ENCODE measurements at places on chromosomes 5 and 9.

GRCh38 chr9:77177894-77178794 lies 810 bp downstream of the VPS13A start:
- peak; percentile 40 for DNase-seq

DNA sequence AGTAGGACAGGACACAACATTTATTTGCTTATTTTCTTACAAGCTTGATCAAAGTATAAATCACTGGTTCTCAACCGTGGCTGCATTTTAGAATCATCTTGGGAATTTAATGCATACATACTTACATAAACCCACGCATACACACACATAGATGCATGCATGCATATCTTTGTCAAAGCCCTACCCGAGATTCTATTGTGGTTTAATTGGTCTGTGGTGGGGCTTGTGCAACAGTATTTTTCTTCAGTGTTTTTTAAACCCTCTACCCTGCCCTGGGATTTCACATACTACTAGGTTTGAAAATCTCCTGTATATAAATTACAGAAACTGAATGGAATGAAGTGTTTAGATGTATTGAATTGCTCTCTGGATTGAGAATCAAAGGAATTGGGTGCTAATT lies 1166.2 kb downstream of the MAT2B start:
- no peak for DNase-seq

DNA sequence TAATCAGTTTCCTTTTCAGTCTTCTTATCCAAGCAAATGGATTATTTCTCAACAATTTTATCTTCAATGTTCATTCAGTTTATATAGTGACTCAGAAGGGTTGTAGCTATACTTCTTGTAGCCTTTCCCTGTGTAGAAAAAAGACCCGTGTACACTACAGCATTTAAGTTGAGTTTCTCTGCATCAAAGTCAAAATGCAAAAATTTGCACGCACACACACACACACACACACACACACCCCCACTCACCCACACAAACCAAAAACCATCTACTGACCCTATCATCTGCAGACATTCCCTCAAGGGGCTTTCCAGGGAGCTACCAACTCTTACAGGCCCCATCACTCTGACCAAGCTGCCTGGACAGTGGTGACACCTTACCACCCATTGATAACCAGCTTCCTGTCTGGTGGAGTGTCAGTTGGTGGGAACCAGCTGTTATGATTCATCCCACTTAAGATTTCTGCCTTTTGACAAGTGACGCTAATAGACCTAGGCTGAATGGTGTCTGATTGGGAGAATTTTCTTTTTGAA lies 12.2 kb upstream of the ELL2 start:
- DNase-seq = no peak

DNA sequence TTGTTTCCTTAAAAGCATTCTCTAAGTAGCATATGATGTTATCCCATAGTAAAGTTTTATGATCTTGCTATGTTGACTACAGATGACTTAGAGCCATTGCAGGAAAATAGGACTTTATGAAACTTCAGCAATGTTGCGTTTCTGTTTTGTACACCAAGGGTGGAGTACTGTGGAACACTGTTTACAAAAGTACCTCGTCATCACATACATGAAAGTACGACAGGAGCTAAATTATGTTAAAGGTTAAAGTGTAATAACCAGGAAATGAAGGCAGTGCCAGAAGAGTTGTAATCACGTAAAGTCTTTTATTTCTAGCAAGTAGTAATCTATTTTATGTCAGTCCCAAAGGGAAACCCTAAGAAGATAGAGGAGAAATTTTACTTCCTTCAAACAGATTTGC lies 50.9 kb downstream of the C9orf85 start:
- DNase-seq = no peak

- no peak for DNase-seq
Measured at GRCh38 chr5:150215979-150216944, 26.4 kb downstream of the SLC6A7 start.

GRCh38 chr5:96962540-96962991 lies 26.7 kb downstream of the LNPEP start:
- no peak for DNase-seq

DNA sequence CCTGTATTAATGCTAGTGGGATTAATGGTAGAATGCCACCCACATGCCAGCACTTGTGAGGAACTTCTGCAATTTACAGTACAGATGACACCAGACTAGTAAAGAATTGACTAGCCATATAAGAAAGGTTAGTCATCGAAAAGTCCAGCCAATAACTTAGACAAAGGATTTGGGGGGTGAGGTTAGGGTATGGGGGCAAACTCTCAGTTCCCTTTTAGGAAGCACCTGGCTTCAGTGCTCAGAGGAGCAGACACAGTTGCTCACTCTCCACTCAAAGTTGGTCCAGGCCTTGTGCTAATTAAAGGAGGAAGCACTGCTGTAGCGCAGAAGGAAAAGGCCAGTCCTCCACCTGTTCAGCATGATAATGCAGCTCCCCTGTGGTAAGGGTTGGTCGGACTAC lies 25.2 kb downstream of the TGFBR1 start:
- DNase-seq = no peak

DNA sequence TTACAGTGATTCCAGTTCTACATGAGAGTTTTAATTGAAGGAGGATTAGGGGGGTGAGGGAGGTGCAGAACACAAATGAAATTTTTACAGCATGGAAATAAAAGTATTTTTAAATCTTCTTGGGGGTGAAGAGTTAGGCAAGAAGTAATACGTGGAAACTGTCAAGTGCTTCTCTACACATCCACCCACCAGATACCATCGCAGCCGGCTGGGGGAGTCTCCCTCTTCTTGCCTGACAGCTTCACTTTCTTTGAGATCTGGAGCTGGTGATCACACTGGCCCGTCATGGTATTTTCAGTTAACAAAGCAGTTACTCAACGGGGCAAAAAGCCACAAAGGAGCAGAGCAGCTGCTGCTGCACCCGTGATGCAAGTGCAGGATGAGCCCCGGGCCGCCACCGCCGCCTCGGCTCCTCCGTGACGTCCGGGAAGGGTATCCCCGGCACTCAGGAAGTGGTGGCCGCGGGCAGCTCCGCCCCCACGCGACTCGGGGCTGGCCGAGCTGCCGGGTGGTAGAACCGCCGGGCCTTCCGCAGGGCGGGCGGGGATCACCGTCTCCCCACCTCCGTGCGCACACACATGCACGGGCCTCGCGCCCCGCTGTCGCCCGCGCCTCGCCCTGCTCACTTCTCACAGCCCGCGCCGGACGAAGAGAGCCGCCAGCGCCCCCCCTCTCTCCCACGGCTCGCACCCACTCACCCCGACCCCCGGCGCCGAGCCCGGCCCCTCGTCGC lies 2.4 kb upstream of the NR4A3 start:
- peak; percentile 78 for DNase-seq

GRCh38 chr5:113520429-113520828 lies 6.9 kb downstream of the YTHDC2 start:
- DNase-seq = no peak

DNA sequence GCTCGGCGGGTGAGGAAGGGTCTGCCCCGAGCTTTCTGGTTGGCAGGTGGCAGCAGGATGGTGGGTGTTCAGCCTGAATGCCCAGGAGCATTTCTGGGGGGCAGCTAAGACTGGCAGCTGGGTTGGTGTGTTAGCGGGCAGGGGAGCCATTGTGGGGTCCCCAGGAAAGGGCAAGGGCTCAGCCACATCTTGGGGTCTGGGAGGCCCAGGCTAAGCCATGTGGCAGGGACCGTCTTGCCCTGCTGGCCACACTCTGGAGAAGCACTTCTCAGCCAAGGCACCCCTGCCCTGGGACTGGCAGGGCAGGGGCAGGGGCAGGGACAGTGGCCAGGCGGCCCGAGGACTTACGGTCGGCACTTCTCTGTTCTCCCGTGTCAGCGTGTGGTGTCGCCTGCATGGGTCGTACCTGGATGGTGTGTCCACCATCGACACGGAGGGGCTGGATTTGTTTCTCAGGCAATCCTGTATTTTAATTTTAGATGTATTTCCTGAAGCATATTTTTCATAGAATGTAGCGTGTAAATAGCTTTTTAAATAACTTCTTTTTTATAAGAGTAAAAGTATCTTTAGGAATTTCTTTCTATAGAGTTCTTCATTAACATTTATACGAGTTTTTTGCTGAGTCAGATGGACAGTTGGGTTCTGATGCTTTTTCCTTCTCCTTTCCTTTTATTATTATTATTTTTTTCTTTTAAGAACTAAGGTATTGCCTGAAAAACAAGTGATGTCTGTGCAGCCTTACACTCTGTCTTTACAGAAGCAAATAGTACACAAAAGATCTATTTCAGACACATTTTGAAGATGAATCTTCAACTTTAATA lies 102.0 kb downstream of the PHF2 start:
- DNase-seq = no peak

- DNase-seq = no peak
Measured at GRCh38 chr5:173310218-173310769, 17.9 kb downstream of the STC2 start.

GRCh38 chr9:126261584-126262356 lies 64.9 kb upstream of the MVB12B start:
- no peak for DNase-seq

Data from NCI-H146 (cell line).